Mesenteric fat pad (tissue), 1 donor: ENCODE measurements at places on chromosomes 12 and 14. TPM values are rescaled to one million over a fixed set of nuclear protein-coding genes. Genes with fewer than 3 reads are reported as not detected.

GLIPR1L2 gene
- 1.1 TPM for total RNA-seq

KLRK1 gene
- total RNA-seq = 1.7 TPM

C12orf50 gene
- 0.13 TPM for total RNA-seq

NABP2 gene
- 18.2 TPM for total RNA-seq

PRIMA1 gene
- total RNA-seq = 1.3 TPM

NRXN3 gene
- 0.84 TPM for total RNA-seq

STAB2 gene
- 0.35 TPM for total RNA-seq

- peak; percentile 89 for DNase-seq
Observed at GRCh38 chr12:51323966-51324895, at the start of gene BIN2. Gene BIN2 (minus strand): TSS chr12:51324174. CDS start chr12:51324102, 72 bp downstream.

- no peak for DNase-seq
Observed at GRCh38 chr12:53820514-53821306, 68.9 kb upstream of the CISTR start.

- DNase-seq = no peak
Observed at GRCh38 chr12:123996581-123996980, 23.6 kb downstream of the ZNF664 start.

GRCh38 chr12:66636771-66637170 is 42.1 kb downstream of the GRIP1 start:
- no peak for DNase-seq

DNA sequence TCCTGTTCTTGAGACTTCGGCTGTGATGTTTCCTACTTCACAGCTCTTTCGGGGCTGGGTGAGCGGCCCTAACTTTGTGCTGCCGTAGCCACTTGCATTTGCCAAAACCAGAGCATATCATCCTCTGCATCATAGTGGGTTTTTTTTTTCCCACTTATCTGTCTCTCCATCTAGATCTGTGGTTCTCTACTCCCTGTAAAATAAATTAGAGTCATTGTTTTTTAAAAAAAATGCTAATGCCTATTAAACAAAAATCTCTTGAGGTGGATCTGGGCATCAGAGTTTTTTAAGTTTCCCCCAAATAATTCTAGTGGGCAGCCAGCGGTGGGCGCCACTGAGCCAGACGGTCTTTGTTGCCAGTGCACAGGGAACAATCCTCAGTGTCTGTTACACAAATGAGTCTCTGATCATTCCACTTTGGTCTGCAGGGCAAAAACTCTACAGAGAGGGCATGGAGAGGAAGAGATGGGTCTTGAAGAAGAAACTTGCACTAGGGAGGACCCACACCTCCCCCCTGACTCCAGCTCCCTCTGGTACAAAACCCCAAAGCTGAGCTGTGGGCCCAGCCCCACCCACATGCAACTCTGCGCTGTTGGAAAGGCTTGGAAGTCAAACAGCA is 62.4 kb upstream of the BCL2L14 start:
- no peak for DNase-seq

DNA sequence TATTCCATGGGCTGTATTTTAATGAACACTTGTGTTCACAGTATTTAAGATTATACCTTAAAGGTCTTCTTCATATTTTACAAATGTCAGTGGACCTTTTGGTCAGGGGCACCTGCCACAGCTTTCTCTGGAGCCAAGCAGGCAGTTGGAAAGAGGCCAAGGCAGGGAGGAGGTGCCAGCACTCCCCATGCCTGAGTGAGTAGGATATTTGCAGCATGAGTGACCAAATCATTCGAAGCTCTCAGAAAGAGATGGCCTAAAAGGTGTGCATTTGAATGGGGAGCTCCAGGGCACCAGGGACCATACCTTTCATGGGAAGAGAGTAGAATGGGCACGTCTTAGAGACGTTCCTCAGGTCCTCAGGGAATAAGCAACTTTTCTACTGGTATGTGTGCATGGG is 121.6 kb downstream of the GPR135 start:
- DNase-seq = no peak

GRCh38 chr12:100720016-100720654 is 74.4 kb upstream of the ANO4 start:
- no peak for DNase-seq

DNA sequence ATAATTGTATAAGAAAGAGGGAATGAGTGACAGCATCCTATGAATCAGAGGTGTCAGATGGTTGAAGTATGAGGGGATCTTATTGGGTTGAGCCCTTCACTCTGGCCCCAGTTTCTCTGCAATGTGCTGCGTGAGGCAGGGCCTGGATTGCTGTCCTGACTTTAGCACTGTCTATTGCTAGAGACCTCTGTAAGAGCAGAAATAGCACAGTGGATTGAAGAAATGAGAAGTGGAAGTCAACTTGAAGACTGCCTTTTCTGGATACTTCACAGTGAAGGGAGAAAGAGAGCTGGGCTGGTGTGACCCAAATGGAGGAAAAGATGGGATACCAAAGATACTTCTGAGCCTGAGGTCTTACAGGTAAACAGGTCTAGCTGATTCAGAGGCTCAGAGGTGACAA is 5.8 kb downstream of the ASCL4 start:
- DNase-seq = no peak

DNA sequence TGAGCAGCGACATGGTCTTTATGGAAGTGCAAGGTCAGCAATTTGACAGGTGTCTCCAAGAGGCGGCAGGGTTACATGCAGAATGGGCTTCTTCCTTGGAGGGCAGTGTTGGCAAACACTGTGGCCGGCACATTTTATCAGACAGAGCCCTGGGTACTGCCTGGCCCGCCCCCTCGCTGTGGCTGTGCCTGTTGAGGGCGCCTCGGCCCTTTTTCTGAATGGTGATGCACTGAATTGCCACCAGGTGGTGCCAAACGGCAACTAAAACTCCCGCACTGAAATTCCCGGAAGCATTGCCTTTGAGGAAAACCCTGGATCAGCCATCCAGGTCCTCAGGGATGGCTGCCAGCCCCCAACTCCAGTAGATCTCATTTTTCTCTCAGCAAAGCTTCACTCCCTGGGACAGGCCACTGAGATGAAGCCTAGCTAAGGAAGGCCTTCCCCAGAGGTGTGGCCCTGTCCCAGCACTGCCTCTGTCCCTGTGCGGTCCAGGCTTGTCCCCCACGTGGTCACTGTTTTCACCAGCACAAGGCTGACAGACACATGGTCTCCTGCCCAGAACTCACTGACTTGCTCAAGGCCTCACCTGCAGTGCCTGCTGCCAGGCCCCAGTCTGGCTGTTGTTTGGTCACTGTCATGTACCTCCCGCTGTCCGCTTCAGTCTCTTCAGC is 73.6 kb downstream of the TESC start:
- DNase-seq = peak; percentile 90

DNA sequence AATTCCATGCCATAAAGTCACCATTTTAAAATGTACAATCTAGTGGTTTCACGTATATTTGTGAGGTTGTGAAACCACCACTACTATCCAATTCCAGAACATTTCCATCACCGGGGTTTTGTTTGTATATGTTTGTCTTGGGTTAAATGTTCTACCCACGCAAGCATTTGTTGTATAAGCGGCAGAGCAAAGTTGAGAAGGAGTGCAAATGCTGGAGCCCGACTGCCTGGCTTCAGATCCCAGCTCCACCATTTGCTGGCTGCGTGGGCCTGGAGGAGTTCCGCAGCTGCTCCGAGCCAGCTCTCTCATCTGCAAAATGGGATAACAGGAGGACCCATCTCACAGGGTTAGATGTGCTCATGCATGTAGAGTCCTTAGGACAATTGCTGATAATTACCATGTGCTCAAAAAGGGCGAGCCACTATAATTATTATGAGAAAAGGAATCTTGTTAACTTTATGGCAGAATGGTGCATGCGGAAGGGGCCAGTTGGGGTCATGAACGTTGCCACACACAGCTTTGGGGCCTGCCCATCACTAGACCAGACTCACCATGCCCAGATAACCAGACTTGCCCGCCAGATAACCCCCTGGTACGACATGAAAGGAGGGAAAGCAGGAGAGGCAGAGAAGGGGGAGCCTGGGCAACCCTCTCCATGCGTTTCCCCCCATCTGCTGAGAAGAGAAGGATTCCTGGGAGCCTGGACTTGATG is 6.4 kb downstream of the ACTN1 start:
- DNase-seq = no peak

DNA sequence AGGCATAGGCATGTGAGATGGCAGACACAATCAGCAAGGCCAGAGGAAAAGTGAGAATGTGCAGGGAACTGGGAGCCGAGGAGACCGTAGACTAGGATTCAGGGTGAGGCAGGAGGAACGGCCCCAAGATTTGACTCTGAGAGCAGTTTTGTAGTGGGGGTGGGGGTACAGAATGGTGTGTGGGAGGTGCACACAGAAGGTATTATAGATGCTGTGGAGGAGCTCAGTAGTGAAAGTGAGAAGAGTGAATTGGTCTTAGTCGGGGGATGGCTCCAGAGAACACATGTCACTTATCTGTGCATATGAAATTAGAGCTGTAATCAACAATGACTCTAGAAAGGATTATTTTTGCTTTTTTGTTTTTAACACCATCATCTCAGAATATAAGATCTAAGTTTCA is 11.9 kb downstream of the ZNF664 start:
- DNase-seq = no peak

- DNase-seq = no peak
Observed at GRCh38 chr12:122757568-122757967, 4.9 kb downstream of the DENR start.

DNA sequence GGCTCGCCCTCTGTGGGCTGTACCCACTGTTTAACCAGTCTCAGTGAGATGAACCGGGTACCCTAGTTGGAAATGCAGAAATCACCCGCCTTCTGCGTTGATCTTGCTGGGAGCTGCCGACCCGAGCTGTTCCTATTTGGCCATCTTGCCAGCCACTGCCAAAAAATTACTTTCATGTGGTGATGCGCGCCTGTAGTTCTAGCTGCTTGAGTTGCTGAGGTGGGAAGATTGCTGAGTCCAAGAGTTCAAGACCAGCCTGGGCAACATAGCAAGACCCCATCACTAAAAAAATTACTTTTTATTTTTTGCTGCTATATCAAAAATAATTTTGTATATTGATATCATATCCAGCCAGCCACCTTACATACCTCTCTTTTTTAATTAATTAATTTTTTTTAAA is 18.4 kb downstream of the BRMS1L start:
- DNase-seq = no peak

DNA sequence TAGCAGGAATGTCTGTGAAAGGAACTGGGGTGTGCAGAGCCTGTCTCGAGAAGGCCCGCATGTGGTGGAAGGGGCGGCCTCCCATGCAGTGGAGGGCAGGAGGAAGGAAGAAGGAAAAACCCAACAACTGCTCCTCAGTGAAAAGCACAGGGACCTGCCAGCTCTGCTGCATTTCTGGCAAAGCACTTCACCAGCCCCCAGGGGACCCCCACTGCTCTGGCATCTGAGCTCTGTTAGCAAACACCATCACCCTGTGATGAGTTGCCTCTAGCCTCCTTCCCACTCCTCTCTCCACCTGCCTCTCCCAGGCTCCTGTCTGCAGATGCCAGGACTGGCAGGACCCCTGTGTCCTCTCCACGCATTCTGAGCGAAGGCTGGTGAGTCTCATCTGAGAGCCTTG is 69.0 kb upstream of the DDX11 start:
- peak; percentile 69 for DNase-seq

GRCh38 chr12:3670083-3670620 is 82.8 kb downstream of the CRACR2A start:
- no peak for DNase-seq

DNA sequence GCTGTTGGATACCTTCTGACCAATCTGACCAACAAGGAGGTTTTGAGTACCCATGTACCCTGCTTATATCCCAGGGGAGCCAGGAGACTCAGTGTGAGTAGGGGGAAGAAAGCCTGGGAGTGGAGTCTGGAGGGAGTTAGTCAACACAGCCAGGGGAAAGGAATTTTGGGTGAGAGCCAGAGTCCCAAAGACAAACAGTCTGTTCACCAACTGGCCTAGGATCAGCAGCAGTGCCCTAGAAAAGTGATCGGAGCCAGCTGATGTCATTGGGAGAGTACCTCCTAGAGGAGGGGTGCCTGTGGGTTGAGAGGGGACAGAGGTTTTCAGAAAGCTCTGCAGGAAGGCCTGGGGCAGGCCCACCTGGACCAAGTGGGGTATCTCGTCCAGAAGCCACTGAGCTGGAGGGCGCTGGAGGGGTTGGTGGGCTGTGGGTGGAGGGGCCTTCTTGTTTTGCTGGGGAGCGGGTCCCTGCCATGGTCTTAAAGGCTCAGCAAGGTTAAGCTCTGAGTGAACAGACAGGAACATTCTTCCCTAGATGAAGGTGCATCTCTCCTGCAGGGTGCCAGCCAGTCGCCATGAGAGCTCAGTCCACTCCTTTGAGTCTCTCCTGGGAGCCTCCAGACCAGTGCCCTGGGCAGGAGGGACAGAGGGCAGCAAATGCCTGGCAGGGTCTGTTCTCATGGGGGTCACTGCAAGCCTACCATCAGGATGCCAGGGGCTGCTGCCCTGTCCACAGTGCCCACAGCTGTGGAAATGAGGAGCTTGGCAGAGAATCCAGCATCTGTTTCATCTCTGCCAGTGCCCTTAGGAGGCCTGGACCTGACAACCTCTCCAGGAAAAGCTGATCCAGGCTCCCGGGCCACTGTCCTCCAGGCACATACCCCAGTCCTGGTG is 63.6 kb downstream of the CHGA start:
- no peak for DNase-seq
